Mesothelial cell of epicardium (in vitro differentiated cells): ENCODE measurements at places on chromosomes 11 and 22. TPM values are rescaled to one million over a fixed set of nuclear protein-coding genes. Genes with fewer than 3 reads are reported as not detected.

The GGT5 gene
- 2.9 to 4.1 TPM (median 3.6 TPM) in 3 replicates for total RNA-seq

GRCh38 chr11:75801362-75802020, 13.5 kb upstream of the UVRAG start:
- H3K27me3 ChIP-seq = no peaks in the 10 kb centered on the region
- peaks cover 6% of the 10 kb centered on the region for H3K4me1 ChIP-seq
- no peak overlapping the region for H3K27ac ChIP-seq
- no peak for DNase-seq
- no peak overlapping the region for H3K4me3 ChIP-seq

The KDM4D gene
- total RNA-seq = 2.0 to 2.6 TPM (median 2.2 TPM) in 3 replicates

The MPEG1 gene
- total RNA-seq = not detected in 3 replicates

The PNPLA3 gene
- total RNA-seq = 5.7 to 6.2 TPM (median 6.1 TPM) in 3 replicates

- DNase-seq = no peak
- H3K4me1 ChIP-seq = peaks cover 68% of the 10 kb centered on the region
- no peak overlapping the region for H3K4me3 ChIP-seq
- H3K36me3 ChIP-seq = no peaks in the 10 kb centered on the region
- H3K27ac ChIP-seq = peak overlapping the region; percentile 4
These were observed 25.0 kb downstream of the PPFIBP2 start for GRCh38 chr11:7538466-7539454.

DNA sequence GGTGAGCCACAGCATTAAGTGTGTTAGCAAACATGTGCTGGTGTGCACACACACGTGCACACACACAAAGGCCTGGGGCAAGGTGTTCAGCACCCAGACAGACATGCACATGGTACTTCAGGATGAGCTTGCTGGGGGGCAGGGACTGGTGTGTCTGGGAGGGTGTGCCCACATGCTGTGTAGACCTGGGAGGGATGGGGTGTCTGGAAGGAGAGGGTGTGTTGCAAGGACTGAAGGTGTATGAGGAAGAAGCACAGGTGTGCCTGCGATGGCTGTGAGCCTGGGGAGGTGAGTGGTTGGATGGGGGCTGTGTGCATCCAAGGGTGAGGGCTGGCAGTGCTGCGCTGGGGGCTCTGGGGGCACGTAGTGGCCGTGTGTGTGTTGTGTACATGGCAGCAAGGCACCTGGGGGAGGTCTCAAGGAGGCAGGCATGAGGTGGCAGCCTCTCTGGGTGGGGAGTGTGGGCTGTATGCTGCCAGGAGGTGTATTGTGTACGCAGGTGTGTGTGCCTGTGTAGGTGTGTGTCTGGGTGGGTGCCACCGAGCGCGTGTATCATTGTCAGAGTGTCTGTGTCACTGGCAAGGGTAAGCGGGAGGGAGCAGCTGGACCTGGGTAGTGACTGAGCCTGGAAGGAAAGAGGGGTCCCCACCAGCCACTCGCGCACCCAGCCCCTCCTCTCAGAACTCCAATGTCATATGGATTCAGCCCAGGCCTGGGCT, 2.2 kb downstream of the NRXN2 start:
- H3K4me3 ChIP-seq = no peak overlapping the region
- no peak for DNase-seq
- H3K36me3 ChIP-seq = no peaks in the 10 kb centered on the region
- no peaks in the 10 kb centered on the region for H3K4me1 ChIP-seq
- H3K27ac ChIP-seq = no peak overlapping the region

The CTR9 gene
- 33.2 to 38.3 TPM (median 34.5 TPM) in 3 replicates for total RNA-seq

GRCh38 chr22:50528682-50529415, 963 bp downstream of the TYMP start:
- H3K27me3 ChIP-seq = peaks cover 38% of the 10 kb centered on the region
- H3K36me3 ChIP-seq = no peaks in the 10 kb centered on the region
- H3K4me3 ChIP-seq = peak overlapping the region; percentile 62
- DNase-seq = no peak

DNA sequence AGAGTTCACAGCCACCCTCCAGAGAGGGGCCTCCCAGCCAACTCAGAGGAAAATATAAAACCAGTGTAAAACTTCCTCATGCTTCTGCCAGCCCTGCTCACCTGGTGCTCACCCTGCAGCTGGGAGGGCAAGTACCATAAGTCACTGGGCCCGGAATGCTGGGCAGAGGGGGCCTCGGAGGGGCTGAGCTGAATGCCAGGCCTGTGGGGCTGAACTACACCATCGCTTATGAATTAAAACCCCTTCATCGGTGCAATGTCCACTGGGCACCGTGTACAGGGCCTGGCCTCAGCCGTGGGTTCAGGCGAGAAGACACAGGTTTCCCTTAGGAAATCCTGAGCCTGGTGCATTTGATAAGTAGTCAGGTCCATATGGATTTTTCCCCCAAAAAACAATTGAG, 828.6 kb downstream of the TBC1D22A start:
- peaks cover 2% of the 10 kb centered on the region for H3K36me3 ChIP-seq
- no peaks in the 10 kb centered on the region for H3K4me1 ChIP-seq
- H3K4me3 ChIP-seq = no peak overlapping the region
- H3K27me3 ChIP-seq = no peaks in the 10 kb centered on the region

GRCh38 chr11:94926271-94926625, 47.1 kb downstream of the CWC15 start:
- no peaks in the 10 kb centered on the region for H3K27me3 ChIP-seq
- no peaks in the 10 kb centered on the region for H3K36me3 ChIP-seq
- H3K4me1 ChIP-seq = peaks cover 32% of the 10 kb centered on the region

DNA sequence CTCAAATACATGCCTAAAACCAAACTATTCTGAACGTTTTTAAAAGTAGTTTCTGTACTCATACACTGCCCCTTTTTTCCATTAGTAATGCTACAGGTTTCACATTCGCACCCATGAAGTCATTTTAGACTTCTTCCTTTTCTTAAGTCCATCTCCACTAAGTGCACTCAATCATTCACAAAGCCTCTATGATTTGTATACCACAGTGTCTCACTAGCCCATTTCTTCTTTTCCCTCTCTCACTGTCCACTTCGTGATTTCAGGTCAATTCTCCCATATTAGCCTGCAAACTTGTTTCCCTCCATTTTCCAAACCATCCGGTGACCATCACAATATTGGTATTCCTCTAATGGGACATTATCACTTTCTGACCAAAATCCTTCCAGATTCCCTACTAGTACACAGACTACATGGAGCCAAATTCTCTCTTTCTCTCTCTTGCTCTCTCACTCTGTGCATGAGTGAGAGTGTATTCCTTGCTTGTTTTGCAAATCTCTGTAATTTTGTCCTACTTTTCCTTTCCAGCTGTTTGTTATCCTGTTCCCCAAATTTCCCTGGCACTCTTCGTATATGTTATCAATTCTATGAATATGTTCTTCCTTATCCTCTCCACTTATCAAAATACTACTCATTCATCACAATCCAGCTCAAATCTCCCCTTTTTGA, 3.4 kb upstream of the ZC3H12C start:
- peaks cover 20% of the 10 kb centered on the region for H3K4me1 ChIP-seq
- H3K36me3 ChIP-seq = no peaks in the 10 kb centered on the region
- H3K27me3 ChIP-seq = peaks cover 4% of the 10 kb centered on the region

DNA sequence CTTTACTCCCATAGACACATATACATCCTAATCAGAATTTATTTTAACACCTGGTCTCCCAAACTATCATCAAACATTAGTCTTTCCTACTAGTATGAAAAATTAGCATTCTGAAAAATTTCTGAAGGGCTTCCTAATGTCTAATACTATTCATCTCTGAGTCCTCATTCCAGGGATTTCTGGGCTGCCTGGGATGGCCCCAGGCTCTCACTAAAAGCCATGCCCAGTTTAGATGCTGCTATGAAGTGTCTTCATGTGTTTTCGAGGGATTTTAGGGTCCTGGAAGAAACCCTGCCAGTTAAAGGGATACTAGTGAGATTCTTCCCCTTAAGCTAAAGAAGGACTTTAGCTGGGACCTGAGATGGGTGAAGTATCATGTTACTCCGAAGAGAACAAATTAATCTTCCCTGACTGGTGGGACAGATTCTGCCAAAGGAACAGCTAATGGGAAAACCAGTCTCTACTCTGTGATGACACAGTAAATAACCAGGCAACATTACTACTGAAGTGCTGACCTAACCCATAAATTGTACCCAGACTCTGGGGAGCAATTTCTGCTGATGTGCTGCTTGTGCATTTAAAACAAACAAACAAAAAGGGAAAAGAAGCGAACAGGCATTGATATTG, 342.6 kb downstream of the SOX6 start:
- H3K36me3 ChIP-seq = no peaks in the 10 kb centered on the region
- H3K27ac ChIP-seq = peak overlapping the region; percentile 44
- peaks cover 58% of the 10 kb centered on the region for H3K4me1 ChIP-seq

GRCh38 chr11:130520271-130520671, 71.8 kb downstream of the ADAMTS15 start:
- no peak overlapping the region for H3K4me3 ChIP-seq
- peak overlapping the region; percentile 74 for H3K27ac ChIP-seq
- H3K4me1 ChIP-seq = peaks cover 23% of the 10 kb centered on the region
- H3K36me3 ChIP-seq = no peaks in the 10 kb centered on the region
- no peak for DNase-seq

DNA sequence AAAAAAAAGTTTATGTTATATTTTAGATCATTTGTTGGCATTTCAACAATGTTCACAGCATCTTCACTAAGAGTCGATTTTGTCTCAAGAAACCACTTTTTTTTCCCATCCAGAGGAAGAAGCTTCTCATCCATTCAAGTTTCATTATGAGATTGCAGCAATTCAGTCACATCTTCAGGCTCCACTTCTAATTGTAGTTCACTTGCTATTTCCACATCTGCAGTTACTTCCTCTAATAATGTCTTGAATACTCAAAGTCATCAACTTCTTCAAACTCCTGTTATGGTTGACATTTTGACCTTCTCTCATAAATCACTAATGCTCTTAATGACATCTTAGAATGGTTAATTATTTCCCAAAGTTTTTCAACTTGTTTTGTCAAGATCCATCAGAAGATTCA, 61.3 kb upstream of the CHORDC1 start:
- H3K4me1 ChIP-seq = peaks cover 3% of the 10 kb centered on the region
- H3K27ac ChIP-seq = no peak overlapping the region
- no peaks in the 10 kb centered on the region for H3K36me3 ChIP-seq
- no peaks in the 10 kb centered on the region for H3K27me3 ChIP-seq

The FERMT3 gene
- 4.8 to 8.4 TPM (median 5.9 TPM) in 3 replicates for total RNA-seq

- H3K36me3 ChIP-seq = no peaks in the 10 kb centered on the region
- H3K27me3 ChIP-seq = no peaks in the 10 kb centered on the region
- no peak overlapping the region for H3K4me3 ChIP-seq
- no peak for DNase-seq
- peaks cover 24% of the 10 kb centered on the region for H3K4me1 ChIP-seq
- H3K27ac ChIP-seq = no peak overlapping the region
These were observed 3.0 kb downstream of the RHOG start for GRCh38 chr11:3837793-3838192.

The GSTT2B gene
- 3.6 to 3.7 TPM (median 3.7 TPM) in 3 replicates for total RNA-seq

The CCDC15 gene
- total RNA-seq = 2.8 to 3.1 TPM (median 2.9 TPM) in 3 replicates

The GP1BB gene
- total RNA-seq = 1.4 to 5.7 TPM (median 4.4 TPM) in 3 replicates

GRCh38 chr11:10670099-10670498, 23.5 kb downstream of the IRAG1 start:
- H3K27me3 ChIP-seq = peaks cover 8% of the 10 kb centered on the region
- H3K4me1 ChIP-seq = peaks cover 37% of the 10 kb centered on the region
- no peak for DNase-seq
- H3K27ac ChIP-seq = peak overlapping the region; percentile 62
- H3K4me3 ChIP-seq = no peak overlapping the region
- no peaks in the 10 kb centered on the region for H3K36me3 ChIP-seq

The SCO2 gene
- 0.65 to 5.0 TPM (median 2.4 TPM) in 3 replicates for total RNA-seq

The IFITM1 gene
- 120 to 128 TPM (median 122 TPM) in 3 replicates for total RNA-seq

The GAB2 gene
- total RNA-seq = 38.9 to 43.6 TPM (median 39.9 TPM) in 3 replicates

The MPPED2 gene
- 163 to 179 TPM (median 166 TPM) in 3 replicates for total RNA-seq

The SAA2 gene
- not detected in 3 replicates for total RNA-seq
